ENCODE measurements at places on chromosomes 13 and 19.
A peak's percentile ranks its signal among the peaks of the same experiment; 100 is the strongest.

- no peak for DNase-seq
Observed at GRCh38 chr13:102035969-102036368, 365.9 kb downstream of the FGF14 start.

- no peak for DNase-seq
Observed at GRCh38 chr13:98503175-98504028, 73.5 kb downstream of the STK24 start.

DNA sequence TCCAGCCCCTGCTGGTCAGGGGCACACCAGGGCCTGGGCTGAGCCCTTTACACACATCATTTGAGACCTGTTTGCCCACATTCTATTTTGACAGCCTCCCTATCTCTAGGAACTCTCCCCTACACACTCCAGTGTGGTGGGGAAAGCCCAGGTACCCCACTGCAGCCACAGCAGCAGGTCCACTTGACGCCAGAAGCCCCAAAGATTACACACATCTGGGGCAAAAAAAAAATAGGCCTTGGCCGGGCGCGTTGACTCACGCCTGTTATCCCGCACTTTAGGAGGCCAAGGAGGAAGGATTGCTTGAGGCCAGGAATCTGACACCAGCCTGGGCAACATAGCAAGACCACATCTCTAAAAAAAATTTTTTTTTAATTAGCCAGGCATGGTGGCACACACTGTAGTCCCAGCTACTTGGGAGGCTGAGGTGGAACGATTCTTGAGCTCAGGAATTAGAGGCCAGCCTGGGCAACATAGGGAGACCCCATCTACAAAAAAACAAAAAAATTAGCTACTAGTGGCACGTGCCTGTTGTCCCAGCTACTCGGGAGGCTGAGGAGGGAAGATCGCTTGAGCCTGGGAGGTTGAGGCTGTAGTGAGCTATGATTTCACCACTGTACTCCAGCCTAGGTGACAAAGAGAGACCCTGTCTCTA lies 18.0 kb upstream of the CD22 start:
- no peak for DNase-seq

- no peak for DNase-seq
Observed at GRCh38 chr19:17720440-17720839, 1.2 kb downstream of the MAP1S start.

DNA sequence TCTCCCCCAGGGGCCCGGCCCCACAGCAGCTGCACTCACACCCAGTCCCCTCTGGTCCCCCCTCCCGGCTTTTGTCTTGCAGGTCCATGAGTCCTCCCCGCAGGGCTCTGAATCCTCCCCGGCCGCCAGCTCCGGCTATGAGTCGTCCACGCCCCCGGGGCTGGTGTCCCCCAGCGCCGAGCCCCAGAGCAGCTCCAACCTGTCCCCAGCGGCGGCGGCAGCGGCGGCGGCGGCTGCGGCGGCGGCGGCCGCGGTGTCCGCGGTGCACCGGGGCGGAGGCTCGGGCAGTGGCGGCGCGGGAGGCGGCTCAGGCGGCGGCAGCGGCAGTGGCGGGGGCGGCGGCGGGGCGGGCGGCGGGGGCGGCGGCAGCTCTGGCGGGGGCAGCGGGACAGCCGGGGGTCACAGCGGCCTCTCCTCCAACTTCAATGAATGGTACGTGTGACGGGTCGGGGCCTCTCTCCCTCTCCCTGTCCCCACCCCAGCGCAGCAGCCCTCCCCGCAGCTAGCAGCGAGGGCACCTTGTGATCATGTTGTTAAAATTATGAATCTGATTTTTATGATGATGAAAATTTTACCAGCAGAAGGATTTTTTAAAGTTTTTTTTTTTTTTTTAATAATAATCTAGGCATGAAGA lies 3.8 kb downstream of the ZIC2 start:
- DNase-seq = no peak

DNA sequence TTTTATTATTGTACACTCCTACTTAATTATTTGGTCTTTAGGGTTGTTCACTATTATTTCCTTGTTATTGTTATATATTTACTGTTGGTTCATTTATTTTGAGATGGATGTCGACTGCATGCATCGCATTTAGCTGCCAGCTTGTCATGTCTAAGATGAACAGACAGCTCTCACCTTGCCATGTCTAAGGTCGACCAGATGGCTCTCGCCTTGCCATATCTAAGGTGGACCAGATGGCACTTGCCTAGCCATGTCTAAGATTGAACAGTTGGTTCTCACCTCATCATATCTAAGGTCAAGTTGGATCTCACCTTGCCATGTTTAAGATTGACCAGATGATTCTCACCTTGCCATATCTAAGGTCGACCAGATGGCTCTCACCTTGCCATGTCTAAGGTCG lies 1440.9 kb downstream of the UQCRFS1 start:
- no peak for DNase-seq

GRCh38 chr19:45587873-45588272 lies 3.3 kb upstream of the OPA3 start:
- no peak for DNase-seq

GRCh38 chr13:95267662-95268342 lies 33.4 kb downstream of the ABCC4 start:
- DNase-seq = no peak

DNA sequence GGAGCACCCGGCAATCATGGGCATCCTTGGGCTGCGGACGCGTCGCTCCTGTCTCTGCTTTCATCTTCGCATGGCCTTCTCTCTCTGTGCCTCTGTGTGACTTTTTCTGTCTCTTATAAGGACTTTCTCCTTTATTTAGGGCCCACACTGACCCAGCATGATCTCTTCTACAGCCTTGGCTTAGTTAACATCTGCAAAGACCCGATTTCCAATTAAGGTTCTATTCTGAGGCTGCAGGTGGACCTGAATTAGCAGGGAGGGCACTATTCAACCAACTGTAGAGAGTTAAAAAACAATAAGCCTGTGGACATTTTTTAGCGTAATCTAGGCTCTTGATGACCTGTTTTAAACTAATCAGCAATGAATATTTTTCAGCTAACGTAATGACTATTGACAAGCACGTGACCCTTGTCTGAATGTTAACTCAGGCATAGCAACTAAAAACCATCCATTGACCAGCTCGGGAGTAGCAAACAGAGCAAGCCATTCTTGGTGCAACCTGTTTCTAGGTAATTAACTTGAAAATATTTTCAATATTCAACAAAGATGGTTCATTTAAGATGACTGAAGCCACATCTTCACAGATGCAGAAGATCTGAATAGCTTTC lies 15.2 kb downstream of the F10 start:
- DNase-seq = no peak

- DNase-seq = no peak
Observed at GRCh38 chr19:7562646-7563393, 27.3 kb downstream of the PNPLA6 start.

DNA sequence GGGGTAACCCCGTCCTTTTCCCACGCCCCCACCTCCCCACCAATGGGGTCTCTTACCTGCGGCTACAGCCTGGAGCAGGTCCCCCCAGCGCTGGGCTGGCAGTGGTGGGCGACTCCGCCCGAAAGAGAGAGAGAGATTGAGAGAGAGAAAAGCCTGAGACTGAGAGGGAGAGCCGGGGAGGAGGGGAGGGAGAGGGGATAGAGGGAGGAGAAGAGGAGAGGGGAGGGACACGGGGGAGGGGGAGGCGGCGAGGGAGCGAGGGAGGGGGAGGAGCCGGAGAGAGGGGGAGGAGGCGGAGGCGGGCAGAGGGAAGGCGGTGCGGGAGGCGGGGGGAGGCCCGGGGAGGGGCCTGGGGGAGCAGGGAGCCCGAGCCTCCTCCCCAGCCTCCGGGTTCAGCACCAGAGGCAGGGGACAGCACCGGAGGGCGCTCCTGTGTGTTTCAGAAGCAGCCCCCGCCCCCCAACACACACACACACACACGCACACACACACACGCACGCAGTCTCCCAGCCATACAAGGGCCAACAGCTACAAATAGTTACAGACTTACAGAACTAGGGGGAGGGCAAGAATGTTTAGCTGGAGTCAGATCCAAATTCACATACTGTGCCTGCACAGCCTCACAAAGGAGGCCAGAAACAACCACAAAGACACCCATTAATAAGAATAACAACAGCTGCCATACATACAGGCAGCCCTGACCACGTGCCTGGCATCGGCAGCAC lies at the start of gene SLC8A2:
Gene SLC8A2 (minus strand): TSS at position 161 of the 725 bp plus-strand sequence. CDS start 5,490 bp downstream, outside the sequence.
- peak; percentile 63 for DNase-seq

DNA sequence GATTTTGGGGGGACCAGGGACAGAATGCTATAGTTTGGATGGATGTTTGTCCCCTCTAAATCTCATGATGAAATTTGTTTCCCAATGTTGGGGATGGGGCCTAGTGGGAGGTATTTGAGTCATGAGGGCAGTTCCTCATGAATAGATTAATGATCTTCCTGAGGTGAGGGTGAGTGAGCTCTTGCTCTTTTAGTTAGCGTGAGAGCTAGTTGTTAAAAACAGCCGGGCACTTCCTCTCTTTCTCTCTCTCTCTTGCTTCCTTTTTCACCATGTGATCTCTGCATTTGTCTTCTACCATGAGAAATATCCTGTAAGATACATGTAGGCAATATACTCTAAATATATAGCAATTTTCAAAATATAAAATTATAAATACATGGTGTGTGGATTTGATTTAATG lies 290.8 kb upstream of the PCDH9 start:
- DNase-seq = no peak

Measured in left ventricle myocardium inferior (tissue), 1 donor.